ENCODE measurements at places on chromosomes 6 and 20.

DNA sequence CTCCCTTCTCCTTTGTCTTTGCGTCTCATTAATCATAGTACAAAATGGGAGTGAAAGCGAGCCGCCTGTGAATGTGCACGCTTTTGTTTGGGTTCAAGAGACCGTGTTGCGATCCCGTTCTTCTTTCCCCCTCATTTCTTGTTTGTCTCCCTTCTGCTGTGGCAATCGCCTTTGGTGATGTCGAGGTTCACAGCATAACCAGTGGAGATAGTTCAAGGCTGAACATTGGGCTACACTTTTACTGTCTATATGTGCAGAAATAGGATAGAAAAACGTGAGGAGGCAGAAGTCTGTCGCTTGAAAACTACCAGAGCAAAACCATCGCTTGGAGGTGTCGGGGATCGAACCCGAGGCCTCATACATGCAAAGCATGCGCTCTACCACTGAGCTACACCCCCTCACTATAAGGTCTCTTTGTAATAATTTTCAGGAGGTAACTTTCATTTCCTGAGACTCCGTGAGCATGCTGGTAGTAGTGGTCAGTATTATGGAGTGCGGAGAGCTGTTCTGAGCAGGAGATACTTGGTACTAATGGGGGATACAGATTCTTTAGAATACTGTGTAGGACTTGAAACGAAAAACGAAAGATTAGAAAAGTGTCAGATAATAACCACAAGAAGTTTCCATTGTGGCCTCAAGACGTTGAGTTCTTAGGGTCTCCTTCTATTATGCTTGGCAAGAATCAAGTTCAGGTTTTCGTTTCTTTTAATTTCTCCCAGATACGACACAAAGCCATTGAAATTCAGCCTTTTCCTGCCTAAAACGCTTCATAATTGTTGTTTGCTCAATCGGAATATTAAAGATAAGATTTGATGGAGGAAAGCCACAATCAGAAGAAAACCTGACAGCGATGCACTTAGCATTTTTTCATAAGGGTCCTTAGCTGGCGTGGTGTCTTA lies 106.6 kb downstream of the TRIM27 start:
- DNase-seq: no peak

DNA sequence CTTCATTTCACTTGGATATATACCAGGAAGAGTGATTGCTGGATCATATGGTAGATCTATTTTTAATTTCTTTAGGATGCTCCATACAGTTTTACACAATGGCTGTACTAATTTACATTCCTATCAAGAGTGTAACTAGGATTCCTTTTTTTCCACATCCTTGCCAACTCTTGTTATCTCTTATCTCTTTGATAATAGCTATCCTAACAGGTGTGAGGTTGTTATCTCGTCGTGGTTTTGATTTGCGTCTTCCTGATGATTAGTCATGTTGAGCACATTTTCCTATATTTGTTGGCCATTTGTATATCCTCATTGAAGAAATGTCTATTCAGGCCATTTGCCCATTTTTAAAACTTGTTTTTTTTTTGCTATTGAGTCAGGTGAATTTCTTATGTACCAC lies 552.4 kb downstream of the RFPL4B start:
- DNase-seq: no peak

DNA sequence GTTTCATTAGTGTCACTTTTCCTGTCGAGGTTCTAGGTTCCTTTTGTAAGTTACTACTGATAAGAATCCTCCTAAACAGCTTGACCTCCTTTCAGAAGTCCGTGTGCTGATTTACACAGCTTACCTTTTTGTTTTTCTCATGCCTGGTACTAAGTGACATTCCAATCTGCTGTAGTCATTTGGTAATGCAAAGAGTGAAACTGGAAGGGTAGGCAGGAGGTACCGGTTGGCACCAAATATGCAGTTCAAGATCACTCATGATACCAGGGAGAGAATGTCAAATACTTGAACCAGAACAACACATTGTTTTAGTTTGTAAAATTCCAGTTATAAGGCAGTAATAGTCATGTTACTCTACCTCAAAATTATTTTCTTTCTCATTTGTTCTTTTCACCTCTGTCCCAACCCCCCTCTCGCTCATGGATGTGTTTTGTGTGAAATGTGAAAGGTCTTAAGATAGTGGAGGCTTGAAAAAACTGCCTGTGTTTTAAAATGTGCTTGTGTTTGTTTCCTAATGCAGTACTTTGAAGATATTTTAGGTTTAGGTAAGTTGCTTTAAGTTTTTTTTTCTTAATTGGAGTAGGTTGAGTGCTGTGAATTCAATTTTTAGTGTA lies 23.2 kb downstream of the AFDN start:
- DNase-seq: no peak

DNA sequence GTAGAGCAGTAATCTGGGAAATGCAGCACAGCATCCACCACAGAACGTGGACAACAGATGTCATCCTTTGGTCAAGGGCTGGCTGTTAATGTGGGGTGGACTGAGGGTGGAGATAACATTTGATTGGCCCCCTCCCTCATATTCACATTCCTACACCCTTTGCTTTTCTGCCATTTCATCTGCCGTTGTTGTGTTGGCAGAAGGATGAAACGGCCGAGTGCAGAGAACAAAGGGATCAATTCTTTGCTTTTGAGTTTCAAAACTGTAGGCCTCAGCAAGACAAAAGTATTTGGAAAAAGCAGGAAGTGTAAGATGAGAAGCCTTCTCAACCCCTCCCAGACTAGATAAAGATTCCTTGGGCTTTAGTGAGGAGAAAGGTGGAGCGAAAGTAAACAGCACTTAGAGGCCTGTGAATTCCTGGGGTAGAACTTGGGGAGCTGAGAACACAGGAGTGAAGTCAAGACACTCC lies 74.2 kb upstream of the PHIP start:
- no peak for DNase-seq

GRCh38 chr6:45655745-45656476 lies 278.2 kb upstream of the SUPT3H start:
- DNase-seq: peak; percentile 37
